Progenitor cell of endocrine pancreas (in vitro differentiated cells): ENCODE measurements at places on chromosomes 7 and 10. TPM values are rescaled to one million over a fixed set of nuclear protein-coding genes. Genes with fewer than 3 reads are reported as not detected.
A peak's percentile ranks its signal among the peaks of the same experiment; 100 is the strongest.

Gene VOPP1
- total RNA-seq = 45.6 and 47.8 TPM in 2 replicates

Gene ARPC1B
- 27.5 and 28.2 TPM in 2 replicates for total RNA-seq

Gene MEPCE
- total RNA-seq = 34.6 and 35.4 TPM in 2 replicates

Gene ETV1
- total RNA-seq = 25.2 and 27.3 TPM in 2 replicates

DNA sequence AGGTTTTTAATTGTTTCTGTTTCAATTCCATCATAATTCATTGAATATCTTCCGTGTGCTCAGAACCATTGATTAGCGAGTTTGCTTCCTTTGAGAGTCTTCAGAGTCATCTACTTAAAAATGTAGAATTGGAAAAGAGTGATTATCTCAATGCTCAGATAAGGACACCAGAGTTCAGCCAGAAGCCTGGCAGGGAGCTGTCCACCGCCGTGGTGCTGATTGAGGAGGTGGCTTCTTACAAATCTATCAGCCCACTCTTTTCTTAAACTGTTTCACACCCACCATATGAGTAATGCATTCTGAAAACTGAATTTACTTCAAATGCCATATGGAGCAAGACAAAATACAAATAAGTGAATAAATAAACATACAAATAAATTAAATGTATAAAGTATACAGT, 79.3 kb downstream of the INSYN2A start:
- peak; percentile 60 for DNase-seq

GRCh38 chr7:87456247-87456646, 19.2 kb downstream of the ABCB4 start:
- DNase-seq = no peak

DNA sequence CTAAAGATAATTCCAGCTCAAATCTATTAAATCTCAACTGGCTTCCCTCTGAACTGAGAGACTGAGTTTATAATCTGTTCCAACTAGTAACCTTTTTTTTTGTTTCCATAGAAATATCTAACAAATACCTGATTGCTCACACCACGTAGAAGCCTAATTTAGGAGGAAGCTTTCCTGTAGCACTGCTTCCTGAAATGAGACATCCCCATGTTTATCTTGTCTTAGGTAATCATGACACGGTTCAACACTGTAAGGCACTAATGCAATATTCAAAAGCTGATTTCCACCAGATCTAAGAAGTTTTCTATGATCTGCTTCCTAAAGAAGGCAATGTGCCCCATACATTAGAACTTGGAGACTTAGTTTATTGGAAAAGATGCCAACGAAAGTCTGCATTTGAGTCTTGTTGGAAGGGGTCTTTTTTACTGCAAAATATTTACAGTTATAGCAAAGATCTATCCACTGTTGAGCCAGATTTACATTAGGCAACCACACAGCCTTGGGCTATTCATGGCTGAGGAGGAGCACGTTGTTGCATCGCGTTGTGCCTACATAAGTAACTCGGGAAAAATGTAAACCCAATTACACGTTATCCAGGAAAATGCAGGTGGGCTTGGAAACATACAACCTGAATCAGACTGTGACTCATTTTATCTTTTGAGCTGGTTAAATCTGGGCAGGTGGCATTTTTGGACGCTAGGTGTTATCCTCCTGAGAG, 66.3 kb downstream of the VIPR2 start:
- DNase-seq = no peak

- no peak for DNase-seq
Measured at GRCh38 chr10:99555825-99556523, 23.2 kb downstream of the NKX2-3 start.

DNA sequence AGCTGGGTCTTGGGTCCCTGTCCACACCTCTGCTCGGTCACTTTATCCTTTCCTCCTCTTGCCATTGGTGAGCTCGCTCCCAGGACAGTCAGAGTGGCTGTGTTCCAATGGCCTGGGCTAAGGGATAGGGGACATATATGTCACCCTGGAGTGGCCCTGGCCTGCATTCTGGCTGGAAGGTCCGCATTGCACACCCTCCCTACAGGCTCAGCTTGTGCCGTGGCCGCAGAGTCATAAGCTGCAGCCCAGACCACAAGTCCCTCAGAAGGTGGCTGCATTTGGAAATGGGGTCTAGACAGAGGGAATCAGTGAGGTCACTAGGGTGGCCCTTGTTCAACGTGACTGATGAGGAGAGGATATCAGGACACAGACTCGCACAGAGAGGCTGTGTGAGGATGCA, 363.8 kb upstream of the SHH start:
- no peak for DNase-seq

GRCh38 chr10:42956045-42956444, 120.8 kb upstream of the RET start:
- no peak for DNase-seq

- DNase-seq = no peak
Measured at GRCh38 chr10:8312781-8313180, 258.3 kb downstream of the GATA3 start.

DNA sequence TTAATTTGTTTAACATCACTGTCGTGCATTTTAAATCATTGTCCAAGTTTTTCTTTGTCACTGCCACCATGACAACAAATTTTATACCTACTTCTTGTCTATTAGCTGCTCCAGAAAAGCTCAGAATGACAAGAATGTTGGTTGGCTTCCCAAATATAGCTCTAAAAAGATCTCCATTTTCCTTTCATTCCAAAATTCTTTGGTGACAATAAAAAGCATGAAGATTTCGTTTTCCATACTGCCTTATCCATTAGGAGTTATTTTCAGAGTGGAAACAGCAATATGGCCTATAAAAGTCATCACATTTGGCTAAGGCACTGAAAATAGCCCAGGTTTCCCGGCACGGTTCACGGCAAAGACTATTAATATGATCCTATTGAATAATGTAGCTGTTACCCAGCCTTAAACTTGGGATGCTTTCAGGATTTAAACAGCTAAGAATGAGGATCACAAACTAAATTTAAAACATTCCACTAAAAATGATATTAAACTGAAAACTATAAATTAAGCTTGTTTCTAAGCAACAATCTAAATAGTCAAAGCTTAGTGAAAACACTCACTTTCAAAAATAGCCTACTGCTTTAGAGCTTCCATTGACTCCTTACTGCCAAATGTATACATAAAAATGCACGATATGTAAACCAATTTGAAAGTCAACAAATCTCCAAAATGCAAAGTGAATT, 2.7 kb downstream of the CTTNBP2 start:
- DNase-seq = no peak

GRCh38 chr7:157715071-157715937, 378.5 kb downstream of the DNAJB6 start:
- DNase-seq = no peak

DNA sequence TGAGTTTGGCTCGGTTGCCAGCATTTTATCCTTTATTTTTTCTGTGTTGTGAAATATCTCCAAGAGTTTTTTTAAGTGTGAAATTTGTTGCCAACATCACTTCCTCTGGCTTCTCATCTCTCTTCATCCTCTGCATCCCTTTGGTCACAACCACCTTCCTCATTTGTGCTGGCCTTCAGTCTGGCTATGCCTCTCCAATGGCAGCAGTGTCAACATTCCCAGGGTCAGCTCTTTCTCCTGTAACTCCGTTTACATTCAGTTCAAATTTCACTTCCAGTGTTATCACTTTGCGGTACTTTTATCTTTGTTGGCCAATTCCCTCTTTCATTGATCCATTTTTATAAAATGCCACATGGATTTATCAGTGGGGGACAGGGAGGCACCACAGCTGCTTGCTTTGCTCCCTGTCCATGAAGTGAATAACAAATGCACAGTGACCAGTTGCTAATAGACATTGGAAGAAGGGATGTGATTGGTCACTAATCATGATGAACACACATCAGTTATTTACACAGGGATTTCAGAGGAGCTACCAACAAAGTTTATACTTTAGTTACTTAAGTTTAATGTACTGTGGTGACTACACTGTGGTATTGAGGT, 311.4 kb upstream of the LRGUK start:
- no peak for DNase-seq

- no peak for DNase-seq
Measured at GRCh38 chr7:95867309-95867708, 95.0 kb downstream of the DYNC1I1 start.

DNA sequence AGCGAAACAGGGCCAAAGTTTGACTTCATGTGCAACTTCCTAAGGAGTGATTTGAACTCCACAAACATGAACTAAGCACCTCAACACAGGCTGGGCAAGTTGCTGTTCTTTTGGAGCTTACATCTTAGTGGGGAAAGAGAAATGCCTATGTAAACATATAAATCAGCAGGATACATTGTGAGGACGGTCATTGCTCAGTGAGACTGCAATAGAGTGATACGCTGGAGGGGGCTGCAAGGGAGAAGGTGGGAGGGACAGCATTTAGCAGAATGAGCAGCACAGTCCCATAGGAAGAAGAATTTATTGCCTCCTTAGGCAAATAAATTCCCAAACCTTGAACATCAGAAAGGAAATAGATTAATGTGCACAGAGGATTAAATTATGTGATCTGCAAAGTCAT, 90.0 kb downstream of the EGFR start:
- DNase-seq = no peak

DNA sequence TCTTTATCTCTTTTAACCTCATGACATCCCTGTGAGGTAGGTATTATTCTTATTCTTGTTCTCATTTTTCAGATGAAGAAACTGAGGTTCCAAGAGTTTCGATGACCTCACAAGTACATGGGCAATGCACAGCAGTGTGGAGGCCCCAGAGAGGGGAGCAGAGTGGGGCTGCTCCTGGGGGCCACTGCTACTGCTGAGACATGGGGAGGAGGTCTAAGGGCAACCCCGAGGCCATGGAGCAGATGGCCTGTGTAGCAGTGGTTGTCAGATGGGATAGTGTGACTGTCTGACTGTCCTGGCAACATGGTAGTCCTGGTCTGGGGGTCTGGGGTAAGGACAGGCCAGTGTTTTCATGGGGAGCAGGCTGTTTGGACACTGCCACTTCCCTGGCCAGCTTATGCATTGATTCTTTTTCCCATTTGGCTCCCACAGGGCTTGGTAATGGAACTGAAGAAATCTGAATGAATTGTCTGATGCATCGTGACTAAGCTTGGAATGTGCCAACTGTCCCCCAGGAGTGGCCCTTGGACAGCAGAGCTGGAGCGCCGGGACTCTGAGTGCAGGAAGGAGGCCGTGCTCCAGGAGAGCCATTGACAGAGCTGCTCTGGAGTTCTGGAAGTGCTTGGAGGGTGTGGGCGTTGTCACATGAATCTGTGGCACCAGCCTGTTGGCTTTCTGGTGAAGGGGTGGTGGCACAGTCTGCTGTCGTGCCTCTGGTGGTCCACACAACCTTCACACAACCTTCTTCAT, 40.9 kb downstream of the ADRA2A start:
- no peak for DNase-seq

- no peak for DNase-seq
Measured at GRCh38 chr10:108452533-108452932, 1288.0 kb upstream of the SORCS1 start.

DNA sequence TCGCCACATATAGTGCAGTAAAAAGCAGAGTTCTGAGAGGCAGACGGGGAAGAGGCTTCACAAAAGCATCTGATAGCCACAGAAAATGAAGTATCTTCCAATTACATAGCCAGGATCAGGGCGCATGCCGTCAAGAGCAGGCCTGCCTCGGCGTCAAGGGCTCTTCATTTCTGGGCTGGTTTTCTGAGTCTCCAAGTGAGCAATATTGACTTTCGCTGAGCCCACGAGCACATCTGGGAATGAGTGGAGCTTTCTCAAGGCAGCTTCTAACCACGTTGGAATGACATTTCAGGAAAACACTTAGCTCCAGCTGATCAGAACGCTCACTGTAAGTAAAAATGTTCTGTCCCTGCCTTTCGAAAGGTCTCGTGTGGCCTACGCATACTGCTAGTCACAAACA, 51.9 kb downstream of the CLRN3 start:
- DNase-seq = no peak

DNA sequence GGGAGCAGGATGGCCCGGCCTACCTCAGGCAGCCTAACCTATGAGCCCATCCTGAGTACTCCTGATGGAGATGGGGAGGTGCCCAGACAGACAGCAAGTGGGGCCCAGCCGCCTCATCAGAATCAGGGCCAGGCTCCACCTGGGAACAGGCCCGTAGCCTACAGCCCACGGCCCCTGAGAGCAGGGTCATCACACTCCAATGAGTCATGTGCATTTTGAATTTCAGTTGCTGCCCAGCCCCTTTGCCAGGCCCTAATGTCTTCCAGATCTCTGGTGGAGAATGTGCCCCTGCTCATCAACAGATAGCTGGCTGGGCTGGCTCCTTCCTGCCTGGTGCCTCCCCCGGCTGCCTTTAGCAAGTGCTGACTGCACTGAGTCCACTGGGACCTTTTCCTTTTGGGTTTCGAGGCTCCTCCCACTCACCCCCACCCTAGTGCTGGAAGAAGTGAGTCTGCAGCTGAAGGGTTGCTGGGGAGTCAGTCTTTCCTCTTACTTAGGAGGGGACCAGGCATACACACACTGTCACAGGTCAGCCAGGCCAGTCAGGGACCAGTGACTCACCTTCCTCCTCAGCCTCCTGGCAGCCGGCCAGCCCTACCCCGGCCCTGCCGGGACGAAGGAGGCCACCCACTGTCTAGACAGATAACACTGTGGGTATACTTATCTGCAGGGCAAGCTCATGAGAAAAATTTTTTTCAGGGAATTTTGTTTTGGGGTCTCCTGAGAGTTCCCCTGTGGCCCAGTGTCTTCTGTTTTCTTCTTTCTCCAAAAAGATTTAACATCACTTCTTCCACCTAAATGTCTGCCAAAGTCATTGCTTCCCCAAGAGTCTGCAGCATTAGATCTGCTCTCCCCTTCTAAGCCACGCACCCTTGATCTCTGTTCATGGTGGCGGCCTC, 9.1 kb upstream of the ASIC3 start:
- DNase-seq = no peak

DNA sequence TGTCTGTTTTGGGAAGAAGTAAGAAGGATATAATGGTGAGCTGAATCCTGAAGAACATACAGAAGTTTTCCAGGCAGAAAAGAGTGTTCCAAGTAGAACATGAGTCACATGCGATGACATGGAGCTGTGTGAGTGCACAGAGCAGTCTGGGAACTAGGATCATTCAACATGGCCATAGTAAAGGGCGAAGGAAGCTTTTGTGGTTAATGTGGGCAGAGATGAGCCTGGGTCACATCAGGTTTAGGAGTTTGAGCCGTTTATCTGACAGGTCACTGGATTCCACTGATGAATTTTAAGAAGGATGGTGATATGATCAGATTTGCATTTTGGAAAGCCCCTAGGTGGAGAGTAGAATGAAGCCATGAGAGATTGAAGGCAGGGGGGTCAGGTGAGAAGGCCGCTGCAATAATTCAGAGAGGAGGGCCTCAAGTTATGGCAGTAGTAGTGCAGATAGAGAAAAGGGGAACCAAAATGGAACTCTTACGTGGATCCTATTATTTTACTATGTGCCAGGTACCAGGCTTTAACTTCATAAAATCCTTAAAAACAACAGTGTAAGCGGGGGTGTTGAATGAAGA, 171.3 kb downstream of the RNLS start:
- no peak for DNase-seq

DNA sequence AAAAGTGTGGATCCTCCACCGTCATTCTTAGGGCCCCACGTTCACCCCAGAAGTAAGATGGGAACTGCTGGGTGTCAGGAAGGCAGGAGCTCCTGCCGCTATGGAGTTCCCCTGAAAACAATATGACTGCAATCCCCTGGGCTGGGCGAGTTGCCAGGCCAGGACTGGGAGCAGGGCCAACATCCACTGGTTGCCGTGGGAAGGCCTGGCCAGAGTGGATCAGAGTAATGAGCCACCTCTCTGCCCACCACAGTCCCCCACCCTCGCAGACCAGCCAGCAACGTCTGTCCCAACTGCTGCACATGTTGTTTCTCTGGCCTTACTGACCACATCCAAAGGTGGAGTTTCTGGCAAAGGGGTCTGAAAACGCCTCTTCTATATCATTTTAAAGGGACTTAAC, 86.6 kb downstream of the STRA8 start:
- no peak for DNase-seq
